Vagina (tissue), 2 donors: ENCODE measurements at places on chromosomes 1 and 21. TPM values are rescaled to one million over a fixed set of nuclear protein-coding genes. Genes with fewer than 3 reads are reported as not detected.

TTC3 gene
- 98.0 TPM for total RNA-seq

GRCh38 chr1:11422686-11423085 lies 56.3 kb upstream of the DISP3 start:
- no peaks in the 10 kb centered on the region for H3K36me3 ChIP-seq
- DNase-seq, result no peak
- no peaks in the 10 kb centered on the region for H3K27me3 ChIP-seq
- no peak overlapping the region for H3K27ac ChIP-seq

DNA sequence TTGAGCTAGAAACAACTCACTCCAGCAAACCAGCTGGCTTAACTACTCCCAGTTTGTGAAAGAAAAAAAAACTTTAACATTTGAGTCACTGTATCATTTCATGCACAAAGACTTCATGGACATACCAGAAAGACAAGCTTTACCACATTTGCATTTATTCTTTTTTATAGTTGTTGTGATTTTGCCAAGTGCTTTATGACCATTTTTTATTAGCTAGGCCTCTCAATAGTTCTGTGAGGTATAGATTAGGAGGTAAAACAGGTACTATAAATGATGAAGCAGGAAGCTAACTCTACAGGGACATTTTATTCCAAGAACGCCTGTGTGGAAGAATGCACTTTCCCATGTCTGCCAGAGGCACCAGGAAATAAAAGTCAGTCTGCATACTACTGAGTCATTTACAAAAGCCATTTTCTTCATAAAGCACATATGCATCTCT lies 8.2 kb upstream of the DENND1B start:
- no peak for DNase-seq
- no peaks in the 10 kb centered on the region for H3K27me3 ChIP-seq
- H3K36me3 ChIP-seq, result no peaks in the 10 kb centered on the region
- no peak overlapping the region for H3K4me3 ChIP-seq
- no peaks in the 10 kb centered on the region for H3K4me1 ChIP-seq
- H3K27ac ChIP-seq, result no peak overlapping the region

DNA sequence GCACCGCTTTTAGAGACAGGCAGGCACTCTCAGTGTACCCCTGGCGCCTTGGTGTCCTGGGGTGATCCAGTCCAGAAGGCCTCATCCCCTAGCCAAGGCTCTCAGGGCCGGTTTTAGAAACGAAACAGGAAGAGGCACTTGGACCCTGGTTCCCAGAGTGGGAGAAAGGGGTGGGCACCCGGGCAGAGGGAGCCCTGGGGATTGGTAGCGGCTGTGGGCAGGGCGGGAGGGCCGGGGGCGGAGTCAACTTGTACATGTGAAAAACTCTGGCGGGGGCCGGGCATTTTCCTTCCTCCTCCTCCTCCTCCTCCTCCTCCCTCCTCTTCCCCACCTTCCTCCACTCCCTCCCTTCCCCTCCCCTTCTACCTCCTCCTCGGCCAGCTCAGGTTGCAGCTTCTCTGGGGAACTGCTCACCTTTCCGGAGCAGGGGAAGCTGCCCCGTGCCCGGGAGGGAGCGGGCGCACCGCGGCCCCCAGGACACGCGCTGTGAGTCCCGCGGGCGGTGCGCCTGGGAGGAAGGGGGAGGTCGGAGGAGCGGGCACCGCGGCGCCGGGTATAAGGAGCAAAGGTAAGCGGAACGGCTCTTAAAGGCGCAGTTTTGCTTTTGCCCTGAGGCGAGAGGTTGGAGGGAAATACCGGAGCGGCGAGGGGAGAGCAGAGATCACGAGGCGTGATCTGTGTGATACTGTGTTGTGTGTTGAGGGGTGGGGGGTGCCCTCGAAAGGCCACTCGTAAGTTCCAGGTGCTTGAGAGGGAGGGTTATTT lies at the start of gene CDK18:
Gene CDK18 (plus strand): TSS at position 359 of the 765 bp plus-strand sequence. CDS start 18,499 bp downstream, outside the sequence.
- H3K4me1 ChIP-seq, result peaks cover 42% of the 10 kb centered on the region
- H3K27me3 ChIP-seq, result no peaks in the 10 kb centered on the region
- H3K36me3 ChIP-seq, result no peaks in the 10 kb centered on the region
- H3K27ac ChIP-seq, result peak within 1 kb of the TSS; percentile 71

ANGPTL3 gene
- not detected for total RNA-seq

DNA sequence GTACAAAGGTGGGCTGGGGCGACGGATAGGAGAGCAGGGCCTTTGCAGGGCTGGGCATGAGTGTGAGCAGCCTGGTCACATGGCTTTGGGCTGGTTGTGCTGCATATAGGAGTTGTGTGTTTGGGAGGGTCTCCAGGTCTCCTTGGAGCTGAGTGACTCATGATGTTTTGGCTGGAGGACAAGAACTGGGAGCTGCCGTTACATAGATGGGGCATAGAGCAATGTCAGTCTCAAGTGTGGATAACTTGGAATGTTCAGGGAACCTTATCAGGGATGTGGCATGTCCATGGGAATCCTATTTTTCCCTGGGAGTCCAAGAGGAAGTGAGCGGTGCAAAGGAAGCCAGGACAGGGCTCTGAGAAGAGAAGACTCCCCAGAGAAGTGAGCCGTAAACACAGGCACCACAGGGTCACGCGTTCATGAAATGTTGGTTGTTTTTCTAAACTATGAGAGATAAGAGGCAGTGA lies 136.4 kb upstream of the KCNE2 start:
- DNase-seq, result no peak
- no peaks in the 10 kb centered on the region for H3K27me3 ChIP-seq
- no peaks in the 10 kb centered on the region for H3K4me1 ChIP-seq
- no peak overlapping the region for H3K4me3 ChIP-seq
- H3K27ac ChIP-seq, result no peak overlapping the region

EDN2 gene
- total RNA-seq, result 9.3 TPM

DNA sequence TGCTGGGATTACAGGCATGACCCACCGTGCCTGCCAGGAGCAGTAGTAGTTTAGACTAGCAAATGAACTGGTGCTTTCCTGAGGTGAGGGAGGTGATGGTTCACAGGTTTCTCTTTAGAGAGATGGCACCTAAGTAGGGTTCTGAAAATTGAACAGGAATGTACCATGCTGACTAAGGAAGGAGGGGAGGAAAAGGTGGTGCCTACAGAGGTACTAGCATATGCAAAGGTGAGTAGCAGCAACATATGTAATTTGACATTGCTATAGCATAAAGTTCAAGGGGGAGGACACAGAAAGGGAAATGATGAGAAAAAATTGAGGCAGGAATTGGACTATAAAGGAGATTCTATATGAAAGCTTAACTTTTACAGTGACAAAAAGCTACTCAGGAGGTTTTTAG lies 65.9 kb upstream of the RBM34 start:
- peaks cover 37% of the 10 kb centered on the region for H3K36me3 ChIP-seq
- H3K27ac ChIP-seq, result no peak overlapping the region
- no peak for DNase-seq
- no peak overlapping the region for H3K4me3 ChIP-seq

KRTAP19-3 gene
- not detected for total RNA-seq

NTMT2 gene
- total RNA-seq, result not detected
